ENCODE measurements at places on chromosomes 7 and 10. TPM values are rescaled to one million over a fixed set of nuclear protein-coding genes. Genes with fewer than 3 reads are reported as not detected.

The KLF14 gene
- total RNA-seq = not detected

The CLRN3 gene
- not detected for total RNA-seq

The CRTAC1 gene
- 0.12 TPM for total RNA-seq

The PPP1R17 gene
- not detected for total RNA-seq

The GBF1 gene
- 24.4 TPM for total RNA-seq

The DRGX gene
- total RNA-seq = not detected

The HTR5A gene
- not detected for total RNA-seq

The SPDYE5 gene
- 0.12 TPM for total RNA-seq

The TMEM176B gene
- 4.8 TPM for total RNA-seq
